ENCODE measurements at places on chromosomes 6 and 20.

GRCh38 chr6:2984738-2985406 lies 13.5 kb upstream of the SERPINB6 start:
- DNase-seq: no peak

DNA sequence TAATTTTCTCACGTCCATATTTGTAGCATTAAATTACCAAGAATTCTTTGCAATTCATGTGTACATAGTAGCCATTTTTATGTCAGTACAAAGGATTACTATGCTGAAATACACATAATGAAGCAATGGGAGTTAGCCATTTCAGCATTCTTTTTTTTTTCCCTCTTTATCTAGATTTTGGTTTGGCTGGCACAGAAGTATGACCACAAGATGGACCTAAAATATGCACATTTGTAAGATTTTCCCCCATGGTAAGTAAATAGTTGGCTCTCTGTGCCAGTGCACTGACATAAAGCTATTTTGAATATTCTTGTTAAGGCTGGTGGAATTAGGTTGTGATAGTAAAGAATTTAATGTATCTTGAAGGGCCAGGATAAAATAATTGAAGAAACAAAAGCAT lies 486.1 kb upstream of the BTBD3 start:
- no peak for DNase-seq

- no peak for DNase-seq
Measured at GRCh38 chr6:33405386-33405940, 5.4 kb upstream of the PHF1 start.

DNA sequence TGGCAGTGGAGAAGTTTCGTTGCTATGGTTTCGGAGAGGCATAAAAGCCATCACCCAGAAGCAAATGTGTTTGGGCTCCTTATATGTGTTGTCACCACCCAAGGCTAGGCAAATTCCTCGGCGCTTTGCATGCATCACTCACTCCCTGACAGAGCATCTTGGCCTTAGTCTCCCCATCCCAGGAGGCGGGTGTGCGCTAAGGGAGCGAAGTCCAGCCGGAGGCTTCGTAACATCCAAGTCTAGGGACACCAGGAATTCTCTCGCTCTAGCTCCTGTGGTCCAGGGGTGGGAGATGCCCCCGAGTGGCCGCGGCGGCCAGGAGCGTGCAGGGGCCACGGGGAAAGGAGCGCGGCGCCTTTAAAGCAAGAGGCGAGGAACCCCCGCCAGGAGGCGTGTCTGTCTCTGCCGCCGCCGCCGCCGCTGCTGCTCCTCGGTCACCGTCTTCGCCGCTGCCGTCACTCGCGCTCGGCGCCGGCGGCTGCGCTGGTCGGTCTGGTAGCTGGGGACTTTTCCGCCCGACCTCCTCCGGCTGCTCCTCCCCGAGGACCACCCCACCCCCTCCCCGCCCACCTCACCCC lies at the start of gene GRIK2:
Gene GRIK2, plus strand, starts transcription at position 458 of the 578 bp plus-strand sequence.
- peak; percentile 65 for DNase-seq

- DNase-seq: no peak
Measured at GRCh38 chr6:142841915-142842314, 103.1 kb downstream of the HIVEP2 start.

DNA sequence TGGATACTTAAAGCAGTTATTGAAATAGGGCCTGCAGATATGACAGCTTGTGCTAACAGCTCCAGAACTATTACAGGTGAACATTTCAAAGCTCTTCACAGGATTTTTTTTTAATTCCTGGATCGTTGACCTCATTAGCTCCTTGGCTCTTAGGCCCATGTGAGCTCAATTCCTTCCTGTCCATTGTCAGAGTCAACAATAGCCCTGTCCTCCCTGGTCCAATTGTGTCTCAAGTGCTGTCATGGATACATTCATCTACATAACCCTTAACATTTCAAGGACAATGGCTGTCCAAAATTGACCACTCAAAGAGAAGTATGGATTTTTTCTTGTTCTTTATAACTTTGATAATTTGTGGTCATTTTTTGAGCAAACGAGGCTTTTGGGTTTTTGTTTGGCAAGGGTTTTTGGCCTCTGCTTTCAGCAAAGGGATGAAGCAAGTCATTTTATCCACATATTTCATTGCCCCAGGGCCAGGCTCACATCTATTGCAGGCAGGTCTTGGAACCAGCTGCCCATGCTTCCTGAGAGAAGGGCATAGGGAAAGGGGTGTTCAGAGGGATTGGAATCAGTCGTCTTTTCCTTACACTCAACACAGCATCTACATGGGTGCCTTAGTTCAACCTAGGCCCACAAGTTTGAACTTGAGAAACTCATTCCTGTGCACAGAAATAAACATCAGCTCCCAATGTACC lies 282.1 kb downstream of the TPBG start:
- no peak for DNase-seq

DNA sequence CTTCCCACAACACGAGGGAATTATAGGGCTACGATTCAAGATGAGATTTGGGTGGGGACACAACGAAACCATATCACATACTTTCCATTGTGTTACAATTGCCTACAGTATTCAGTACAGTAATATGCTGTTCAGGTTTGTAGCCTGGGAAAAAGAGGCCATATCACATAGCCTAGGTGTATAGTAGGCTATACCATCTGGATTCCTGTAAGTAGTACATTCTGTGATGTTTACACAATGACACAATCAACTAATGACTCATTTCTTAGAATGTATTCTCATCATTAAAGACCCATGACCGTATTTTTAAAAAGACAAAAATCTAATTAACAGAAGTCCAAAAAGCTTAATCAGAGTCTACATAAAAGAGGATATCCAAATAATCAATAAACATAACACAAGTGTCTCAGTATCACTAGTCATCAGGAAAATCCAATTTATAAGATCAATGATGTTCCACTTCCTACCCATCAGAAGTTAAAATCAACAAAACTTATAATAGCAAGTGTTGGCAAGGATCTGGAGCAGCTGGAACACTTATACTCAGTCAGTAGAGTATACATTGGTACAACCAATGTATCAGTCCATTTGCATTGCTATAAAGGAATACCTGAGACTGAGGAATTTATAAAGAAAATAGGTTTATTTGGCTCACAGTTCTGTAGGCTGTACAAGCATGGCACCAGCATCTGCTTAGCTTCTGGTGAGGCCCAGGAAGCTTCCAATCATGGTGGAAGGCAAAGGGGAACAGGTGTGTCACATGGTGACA lies 215.9 kb downstream of the CLVS2 start:
- DNase-seq: no peak

DNA sequence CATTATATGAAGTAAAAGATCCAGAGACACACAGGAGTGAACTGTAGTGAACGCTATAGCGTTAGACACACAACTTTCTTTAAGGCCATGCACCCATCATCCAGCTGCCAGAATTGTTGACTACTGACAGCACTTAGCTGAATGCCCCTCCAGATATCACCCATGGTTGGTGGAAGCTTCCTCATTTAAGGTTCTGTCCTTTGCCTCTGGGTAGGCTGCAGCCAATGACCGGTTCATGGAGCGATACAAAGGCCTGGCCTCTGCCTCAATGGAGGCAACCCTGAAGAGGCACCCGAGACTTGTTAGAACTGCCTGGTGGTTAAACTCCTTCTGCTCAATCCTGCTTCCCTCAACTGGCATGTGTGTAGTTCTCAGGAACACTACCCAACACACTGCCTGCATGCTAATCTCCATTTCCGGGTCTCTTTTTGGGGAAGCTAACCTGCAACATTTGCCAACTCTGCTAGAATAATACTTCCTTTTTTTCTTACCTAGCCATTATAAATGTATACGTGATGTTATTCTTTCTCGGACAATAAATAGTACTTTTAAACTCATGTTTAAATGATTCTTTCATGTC lies 49.8 kb upstream of the THEMIS start:
- peak; percentile 65 for DNase-seq

GRCh38 chr20:40668449-40669228 lies 20.4 kb downstream of the MAFB start:
- no peak for DNase-seq

Data from Kasumi-1 (cell line).